ENCODE measurements at places on chromosomes 6 and 20.

GRCh38 chr6:118537574-118537973, 10.5 kb upstream of the PLN start:
- H3K27ac ChIP-seq = no peak overlapping the region
- no peaks in the 10 kb centered on the region for H3K4me1 ChIP-seq
- H3K27me3 ChIP-seq = no peaks in the 10 kb centered on the region

DNA sequence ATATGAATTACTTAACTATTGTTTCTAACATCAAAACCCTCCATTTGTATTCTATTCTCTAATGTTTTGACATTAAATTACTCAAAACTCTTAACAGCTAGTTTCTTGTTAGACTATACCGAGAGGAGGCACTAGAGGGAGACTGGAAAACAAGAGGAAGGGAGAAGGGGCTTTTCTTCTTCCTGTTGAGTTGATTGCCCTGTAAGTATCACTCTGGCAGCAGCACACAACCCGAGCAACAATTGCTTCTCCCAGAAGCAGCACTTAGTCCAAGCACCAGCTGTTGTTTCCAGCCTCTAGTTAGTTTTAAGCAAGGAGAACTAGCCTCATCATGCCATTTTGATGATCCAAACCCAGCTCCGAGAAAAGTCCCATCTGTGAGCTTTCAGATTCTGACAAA, 603.8 kb downstream of the PRKN start:
- no peak for DNase-seq
- no peaks in the 10 kb centered on the region for H3K4me1 ChIP-seq
- H3K27ac ChIP-seq = no peak overlapping the region
- H3K36me3 ChIP-seq = no peaks in the 10 kb centered on the region
- H3K4me3 ChIP-seq = no peak overlapping the region

GRCh38 chr20:8837396-8837795, 231.5 kb upstream of the PLCB4 start:
- H3K4me1 ChIP-seq = no peaks in the 10 kb centered on the region
- H3K27ac ChIP-seq = no peak overlapping the region
- H3K36me3 ChIP-seq = no peaks in the 10 kb centered on the region
- DNase-seq = no peak

- H3K27ac ChIP-seq = no peak overlapping the region
- no peak overlapping the region for H3K4me3 ChIP-seq
- DNase-seq = no peak
- H3K36me3 ChIP-seq = peaks cover 19% of the 10 kb centered on the region
Measured at GRCh38 chr20:43460172-43460829, 2.6 kb downstream of the SRSF6 start.

- H3K4me1 ChIP-seq = no peaks in the 10 kb centered on the region
- peak overlapping the region; percentile 21 for H3K27ac ChIP-seq
- no peak for DNase-seq
Measured at GRCh38 chr6:109056661-109057060, 38.0 kb downstream of the SESN1 start.
